NB4 (cell line): ENCODE measurements at places on chromosomes 16 and 17.

DNA sequence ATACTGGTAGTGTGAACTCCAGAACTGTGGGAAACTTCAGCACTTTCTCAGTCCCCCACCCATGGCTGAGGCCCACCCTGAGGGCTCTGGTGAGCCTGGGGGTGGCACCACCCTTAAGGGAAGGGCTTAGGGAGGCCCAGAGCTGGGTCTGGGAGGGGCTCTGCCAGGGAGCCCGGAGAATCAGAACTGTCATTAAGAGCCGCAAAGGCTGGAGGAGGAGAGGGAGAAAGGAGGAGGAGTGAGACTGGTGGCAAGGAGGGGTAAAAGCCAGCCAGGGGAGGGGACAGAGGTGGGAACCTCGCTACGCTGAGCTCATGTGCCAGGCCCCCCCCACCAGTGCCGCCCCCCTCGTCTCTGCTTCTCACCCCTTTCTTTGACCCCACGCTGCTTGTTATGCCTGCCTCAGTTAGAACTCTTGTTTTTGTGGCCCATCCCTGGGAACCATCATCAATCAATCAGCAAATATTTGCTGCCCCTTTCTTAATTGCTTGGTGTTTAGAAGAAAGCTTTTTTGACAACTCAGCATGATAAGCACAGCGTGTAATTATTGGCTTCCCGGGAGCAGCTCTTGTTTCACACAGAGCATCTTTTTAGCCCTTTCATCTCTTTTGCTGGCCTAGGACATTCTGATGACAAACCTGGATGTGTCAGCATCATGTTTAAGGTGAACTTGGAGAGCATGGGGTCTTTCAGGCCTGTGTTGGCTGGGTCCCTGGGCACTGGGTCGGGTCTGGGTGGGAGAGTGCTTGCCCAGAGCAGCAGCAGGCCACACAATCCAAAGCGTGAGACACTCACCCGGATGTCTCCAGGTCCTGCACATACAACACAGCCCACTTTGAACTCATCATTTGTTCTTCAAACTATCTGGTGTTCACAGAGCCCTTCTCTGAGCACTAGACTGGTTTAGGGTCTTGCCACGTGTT, 77.7 kb downstream of the NETO2 start:
- no peak for DNase-seq

- DNase-seq: no peak
Observed at GRCh38 chr17:4475001-4475400, 23.7 kb upstream of the SPNS2 start.

DNA sequence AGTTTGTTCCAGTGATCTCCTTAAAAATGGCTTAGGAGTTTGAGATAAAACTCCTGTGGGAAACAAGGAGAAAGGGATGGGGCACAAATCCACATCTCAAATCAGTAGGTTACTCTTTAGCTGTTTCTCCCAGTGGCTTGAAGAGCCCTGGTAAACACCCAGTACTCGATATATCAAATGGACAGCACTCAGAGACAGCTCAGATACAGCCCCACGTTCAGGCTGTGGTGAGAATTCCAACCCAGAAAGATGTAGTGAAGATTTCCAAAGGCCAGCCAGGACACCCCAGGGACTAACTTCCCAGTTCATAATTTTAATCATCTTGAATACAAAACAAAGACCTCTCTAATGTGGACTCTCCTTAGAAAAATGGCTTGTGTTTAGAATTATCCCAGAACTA, 6.4 kb upstream of the VEZF1 start:
- no peak for DNase-seq

DNA sequence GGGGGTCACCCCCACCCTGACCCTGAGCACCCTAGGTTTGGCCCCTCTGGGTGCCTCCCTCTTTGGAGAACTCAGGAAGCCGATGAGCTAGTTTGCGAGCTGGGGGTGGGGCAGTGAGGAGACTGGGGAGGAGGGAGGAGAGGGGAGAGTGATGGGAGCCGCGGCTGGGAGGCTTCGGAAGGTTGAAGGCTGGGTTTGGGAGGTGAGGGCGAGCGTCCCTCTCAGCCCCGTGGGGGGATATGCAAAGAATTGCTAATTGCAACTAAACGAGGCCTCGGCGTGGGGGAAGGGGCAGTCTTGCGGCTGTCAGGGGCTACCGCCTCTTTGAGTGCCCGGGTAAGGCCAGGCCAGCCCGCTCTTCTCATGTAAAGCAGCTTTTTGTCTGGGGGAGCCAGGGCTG, 17.6 kb upstream of the FZD2 start:
- no peak for DNase-seq

- DNase-seq: no peak
Observed at GRCh38 chr17:27800522-27800921, at the start of gene NOS2. Gene NOS2, minus strand, starts transcription at chr17:27800529. Its CDS starts 1,720 bp downstream, at chr17:27798809.

GRCh38 chr16:87471278-87472141, 21.3 kb downstream of the ZCCHC14 start:
- no peak for DNase-seq

- DNase-seq: no peak
Observed at GRCh38 chr16:4414187-4414917, 2.0 kb downstream of the CORO7 start.

DNA sequence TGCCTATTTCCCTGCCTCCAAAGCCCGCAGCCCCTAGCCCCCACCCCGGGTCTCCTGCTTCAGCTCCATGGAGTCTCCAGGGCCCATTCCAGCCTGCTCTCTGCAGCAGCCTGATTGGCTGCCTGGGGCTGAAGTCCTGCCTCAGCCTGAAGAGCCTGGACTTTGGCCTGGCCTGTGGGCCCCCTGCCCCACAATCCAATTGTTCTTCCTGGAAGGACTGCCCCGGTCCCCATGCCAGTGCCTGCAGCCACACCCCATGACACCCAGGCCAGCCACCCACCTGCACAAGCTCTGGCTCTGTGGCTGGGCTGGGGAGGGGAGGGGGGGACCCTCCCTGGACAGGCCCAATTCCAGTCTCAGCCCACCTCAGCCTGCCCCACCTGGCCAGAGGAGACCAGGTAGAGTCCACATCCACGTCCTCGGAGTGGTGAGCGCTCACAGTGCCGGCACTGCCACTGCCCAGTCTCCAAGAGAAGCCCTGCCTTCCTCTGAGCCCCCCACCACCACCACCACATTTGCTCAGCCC, 12.3 kb downstream of the ENPP7 start:
- no peak for DNase-seq

GRCh38 chr16:64133366-64133765, 988.5 kb downstream of the CDH11 start:
- no peak for DNase-seq

DNA sequence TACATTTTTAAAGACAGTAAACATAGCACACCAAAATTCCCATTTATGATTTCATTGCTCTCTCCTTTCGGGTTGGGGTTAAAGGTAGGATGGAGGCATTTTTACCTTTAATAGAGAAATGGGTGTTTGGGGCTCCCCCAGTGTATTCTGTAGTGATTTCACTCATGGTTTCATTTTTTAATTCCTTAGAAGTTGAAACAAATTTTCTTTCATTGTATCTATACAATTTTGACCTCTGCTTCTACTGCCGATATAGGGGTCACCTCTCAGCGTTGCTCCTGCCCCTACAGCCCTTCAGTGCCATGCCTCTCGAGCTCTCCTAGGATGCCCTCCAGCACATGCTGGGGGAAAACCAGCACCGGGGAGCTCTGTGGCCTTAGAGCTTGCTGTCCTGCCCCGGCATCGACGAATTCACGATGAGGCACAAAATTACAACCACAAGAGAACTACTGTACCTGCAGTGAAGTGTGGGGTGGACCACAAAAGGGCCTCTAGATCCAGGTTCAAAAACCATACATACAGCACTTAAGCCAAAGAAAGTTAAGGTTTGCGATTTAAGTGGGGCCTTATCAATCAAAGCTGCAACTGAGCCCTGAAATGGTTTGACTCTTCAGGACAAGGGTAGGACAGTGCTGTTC, 39.3 kb downstream of the LITAFD start:
- DNase-seq: no peak

GRCh38 chr17:77462090-77462489, 321.3 kb downstream of the SEC14L1 start:
- no peak for DNase-seq

DNA sequence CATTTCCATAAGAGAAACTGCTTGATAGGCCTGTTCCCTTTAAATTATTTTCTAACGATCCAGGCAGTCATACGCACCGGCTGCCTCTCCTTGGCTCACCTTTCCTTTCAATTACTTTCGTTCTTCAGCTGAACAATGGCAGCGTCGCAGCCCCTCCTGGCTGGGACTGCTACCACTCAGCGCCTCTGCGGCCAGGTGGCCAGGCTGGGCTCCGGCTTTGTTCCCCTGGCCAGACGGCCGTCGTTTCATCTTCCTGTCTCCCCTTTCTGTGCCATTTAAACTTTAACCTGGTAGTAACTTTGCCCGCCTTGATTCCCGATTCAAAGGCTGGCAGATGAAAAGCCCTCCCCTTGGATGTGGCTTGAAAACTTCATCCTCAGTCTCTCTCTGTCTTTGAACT, 79.0 kb downstream of the C16orf78 start:
- no peak for DNase-seq

DNA sequence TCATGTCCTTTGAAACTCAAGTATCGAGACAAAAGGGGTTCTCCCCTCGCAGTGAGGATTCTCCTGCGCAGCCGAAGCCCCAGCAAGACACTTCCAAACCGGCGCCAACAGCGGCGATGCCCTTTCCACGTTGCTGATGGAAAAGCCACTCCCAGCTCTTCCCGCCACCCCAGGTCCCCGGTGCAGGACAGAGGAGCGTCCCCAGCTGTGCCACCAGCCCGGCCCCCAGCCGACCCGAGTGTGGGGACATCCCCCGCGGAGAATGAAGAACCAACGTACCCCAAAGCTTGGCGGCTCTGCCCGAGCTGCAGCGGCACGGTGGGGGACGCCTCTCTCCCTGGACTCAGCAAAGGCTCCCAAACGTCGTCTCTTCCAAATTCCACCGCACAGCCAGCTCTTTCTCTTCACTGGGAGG, 573 bp downstream of the CHST6 start:
- no peak for DNase-seq

DNA sequence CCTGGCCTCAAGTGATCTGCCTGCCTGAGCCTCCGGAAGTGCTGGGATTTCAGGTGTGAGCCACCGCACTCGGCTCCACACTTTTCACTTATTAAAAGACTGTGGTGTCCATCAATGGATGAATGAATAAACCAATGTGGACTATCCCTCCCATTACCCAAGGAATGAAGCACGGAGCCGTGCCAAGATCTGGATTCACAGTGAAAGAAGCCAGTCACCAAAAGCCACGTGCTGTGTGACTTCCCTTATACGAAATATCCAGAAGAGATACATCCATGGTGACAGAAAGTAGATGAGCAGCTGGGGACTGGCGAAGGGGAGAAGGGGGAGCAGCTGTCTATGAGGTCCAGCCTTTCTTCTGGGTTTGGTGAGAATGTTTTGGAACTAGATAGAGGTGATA, 48.2 kb upstream of the STH start:
- DNase-seq: no peak

DNA sequence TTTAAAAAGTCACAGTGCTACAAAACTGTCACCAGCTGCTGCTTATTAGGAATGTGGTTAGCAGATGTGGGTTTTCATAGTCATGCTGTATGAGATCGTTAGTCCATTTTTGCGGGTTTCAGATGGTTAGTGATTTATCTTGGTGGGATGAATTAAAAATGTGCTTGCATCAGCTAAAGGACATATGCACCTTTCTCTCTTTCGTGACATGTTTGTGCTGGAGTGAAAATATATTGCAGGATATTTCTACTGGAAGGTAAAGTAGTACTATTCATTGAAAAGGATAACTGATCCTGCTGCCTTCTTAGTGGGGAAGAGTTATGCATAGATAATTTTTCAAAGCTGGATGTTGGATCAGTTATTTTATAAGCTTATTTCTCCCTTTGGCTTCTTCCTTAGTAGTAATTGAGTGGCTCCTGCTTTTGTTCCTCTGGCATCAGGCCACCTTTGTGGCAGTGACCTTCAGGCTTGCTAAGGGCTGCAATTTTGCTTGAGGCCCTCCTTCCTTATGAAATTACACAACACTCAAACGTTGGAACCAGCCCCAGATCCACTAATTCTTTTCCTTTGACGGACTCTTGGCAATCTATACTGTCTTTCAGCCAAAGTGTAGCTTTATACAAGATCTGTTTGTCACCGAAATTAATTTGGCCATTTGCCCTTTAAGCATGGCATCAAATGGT, 7.5 kb upstream of the SNTB2 start:
- DNase-seq: peak; percentile 57

DNA sequence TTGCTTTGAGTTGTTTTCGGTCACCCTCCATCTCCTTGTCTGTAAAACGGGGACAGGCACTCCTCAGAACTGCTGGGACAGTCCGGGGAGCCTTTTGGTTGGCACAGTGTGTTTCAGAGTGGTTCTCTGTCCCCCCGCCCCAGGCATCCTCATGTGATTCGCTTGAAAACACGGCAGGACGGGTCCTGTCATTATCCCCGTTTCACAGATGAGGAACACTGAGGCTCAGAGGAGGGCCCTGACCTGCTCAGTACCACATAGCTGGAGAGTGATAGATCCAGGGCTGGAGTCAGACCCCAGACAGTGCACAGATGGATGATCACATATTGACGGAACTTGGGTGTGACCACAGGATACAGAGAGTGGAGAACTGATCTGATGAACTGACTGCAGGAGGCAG, 13.5 kb upstream of the ADGRG1 start:
- no peak for DNase-seq

DNA sequence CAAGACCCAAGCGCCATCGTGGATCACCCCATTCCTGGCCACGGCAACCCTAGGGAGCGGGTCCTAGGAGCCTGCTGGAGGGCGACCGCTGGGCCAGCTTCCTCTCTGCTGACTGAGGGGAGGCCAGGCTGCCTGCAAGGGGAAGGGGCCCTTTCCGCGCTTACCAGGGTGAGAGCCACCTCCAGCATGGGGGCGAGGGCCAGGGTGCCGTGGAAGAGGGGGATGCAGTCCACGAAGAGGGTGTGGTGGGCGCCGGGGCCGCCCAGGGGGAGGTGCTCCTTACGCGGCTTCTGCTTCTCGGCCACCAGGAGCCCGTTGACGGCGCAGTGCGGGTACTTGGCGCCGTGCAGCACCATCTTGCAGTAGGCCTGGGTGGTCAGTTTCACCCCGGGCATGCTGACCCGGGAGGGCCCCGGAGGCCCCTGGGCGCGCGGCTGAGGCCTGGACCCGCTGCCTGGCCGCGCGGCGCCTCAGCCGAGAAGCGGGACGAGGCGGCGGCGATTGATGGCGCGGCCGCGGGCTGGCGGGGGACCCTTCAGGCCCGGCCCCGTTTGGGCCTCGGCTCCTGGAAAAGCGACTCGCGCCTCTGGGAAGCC, 345 bp downstream of the EMC8 start:
- peak; percentile 67 for DNase-seq

GRCh38 chr16:85002608-85003007, 8.7 kb downstream of the ZDHHC7 start:
- DNase-seq: no peak
